GM12864 (cell line): ENCODE measurements at places on chromosomes 7 and 10.

GRCh38 chr7:128039544-128039953, 8.3 kb upstream of the LRRC4 start:
- no peak for DNase-seq

- DNase-seq = no peak
Measured at GRCh38 chr7:91526404-91526803, 262.2 kb downstream of the FZD1 start.

- DNase-seq = no peak
Measured at GRCh38 chr7:150385302-150385723, 6.2 kb downstream of the ZNF775 start.

DNA sequence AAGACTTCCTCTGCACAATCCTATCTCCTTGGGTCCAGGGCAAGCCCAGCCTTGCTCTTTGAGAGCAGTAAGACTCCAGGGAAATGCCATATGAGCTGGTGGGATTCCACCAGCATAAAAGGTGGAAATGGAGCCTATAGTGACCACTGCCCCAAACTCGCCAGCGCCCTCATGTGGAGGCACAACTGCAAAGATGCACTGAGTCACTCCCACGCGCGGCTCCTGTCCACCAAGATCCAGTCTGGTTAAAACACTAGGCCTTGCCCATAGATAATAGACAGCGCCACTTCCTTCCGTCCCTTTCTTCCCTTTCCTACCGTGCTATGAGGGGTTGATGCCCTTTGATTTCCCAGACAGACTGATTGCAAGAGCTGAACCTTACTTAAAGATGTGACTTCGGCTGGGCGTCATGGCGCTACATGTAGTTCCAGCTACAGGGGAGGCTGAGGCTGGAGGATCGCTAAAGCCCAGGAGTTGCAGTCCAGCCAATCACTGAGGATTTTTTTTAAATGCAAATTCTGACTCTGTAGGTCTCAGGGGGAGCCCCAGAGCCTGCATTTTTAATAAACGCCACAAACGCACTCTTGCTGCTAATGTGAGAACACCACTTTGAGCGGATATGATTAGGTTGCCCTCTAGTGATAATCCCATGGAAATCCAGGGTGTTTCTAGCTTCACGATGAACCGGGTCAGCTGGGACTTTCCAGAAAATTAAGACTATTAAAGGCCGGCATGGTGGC, 136.5 kb downstream of the EPC1 start:
- DNase-seq = no peak

GRCh38 chr10:83539528-83540308, 599.6 kb upstream of the GHITM start:
- DNase-seq = no peak

DNA sequence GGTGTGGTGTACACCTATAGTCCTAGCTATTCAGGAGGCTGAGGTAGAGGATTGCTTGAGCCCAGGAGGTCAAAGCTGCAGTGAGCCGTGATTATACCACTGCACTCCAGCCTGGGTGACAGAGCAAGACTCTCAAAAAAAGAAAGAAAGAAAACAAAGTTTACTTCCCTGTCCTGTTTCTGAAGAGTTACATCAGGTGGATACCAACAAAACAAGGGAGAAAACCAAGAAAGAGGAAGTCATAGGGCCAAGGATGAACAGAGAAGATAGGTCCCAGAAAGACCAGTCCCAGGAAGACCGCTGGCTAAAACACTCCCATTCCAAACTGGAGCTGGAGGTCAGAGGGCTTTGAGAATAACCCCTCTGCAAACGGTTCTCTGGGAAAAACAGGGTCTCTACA, 13.5 kb downstream of the MACROH2A2 start:
- DNase-seq = no peak

DNA sequence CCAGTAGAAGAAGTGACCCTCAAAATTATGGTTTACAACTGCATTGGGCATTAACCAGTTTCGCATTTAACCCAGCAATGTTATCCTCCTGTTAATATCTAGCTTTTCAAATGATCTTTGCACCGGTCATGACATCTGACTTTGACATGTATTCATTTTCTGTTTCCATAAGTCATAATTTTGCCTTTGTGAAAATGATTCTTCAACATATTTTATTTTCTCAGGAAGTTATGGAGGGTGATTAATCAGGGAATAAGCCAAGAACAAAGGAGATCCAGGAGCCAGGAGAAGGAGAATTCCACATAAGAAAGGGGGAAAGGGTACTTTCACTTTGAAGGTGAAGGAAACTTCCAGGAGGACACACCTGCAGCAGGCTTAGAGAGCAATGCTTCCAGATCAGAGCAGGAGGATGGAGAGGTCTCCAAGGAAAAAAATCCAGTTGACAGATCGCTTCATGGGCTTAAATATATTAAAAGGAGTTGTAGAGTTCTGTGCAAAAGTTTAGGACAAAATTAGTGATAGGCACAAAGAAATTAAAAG, 92.1 kb upstream of the FAM3C start:
- no peak for DNase-seq
